ENCODE measurements at places on chromosomes 7 and 10.
A peak's percentile ranks its signal among the peaks of the same experiment; 100 is the strongest.

GRCh38 chr7:21355406-21355874, 72.4 kb upstream of the SP4 start:
- peak; percentile 89 for DNase-seq

DNA sequence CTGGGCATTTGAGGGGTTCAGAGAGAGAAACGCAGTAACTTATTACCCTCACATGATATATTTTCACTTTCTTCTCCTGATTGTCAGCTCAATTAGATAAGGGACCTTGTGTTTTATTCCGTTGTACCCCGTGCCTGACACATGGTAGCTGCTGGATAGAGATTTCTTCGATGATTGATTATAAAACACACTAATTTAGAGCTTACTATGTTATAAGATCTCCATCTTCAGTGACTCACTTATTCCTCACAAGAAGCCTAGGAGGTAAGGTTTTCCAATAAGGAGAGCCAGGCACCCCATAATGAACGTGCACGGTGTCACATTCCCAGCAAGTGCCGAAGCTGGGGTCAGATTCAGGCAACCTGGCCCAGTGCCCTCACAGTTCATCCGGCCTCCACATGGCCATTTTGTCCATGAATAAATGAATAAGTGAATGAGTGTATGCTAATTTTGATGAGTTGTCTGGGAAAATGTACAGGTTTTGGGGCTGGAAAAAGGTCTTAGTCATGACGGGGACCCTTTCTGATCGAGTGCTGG, 138.1 kb upstream of the CDCA7L start:
- DNase-seq = peak; percentile 37

- no peak for DNase-seq
These were observed 25.7 kb downstream of the NUB1 start for GRCh38 chr7:151367284-151367683.

DNA sequence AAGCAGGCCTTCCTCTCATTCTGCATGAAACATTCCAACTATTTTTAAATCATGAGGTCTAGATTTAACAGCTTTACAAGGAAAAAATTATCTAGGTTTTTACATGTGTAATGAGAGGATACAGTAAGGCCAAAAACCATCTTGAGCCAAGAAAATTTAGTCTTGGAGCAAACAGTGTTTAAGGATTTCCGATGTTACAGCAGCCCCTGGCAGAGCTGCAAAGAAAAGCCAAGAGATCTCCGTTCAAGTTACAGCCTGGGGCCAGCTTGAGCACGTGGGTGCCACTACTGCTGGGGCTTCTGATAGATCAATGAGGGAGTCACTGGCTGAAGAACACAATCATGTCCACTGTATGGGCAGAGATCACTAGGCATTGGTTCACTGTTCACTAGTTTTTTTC, 156.2 kb downstream of the EVX1 start:
- DNase-seq = no peak

GRCh38 chr7:16412274-16413254, 8.8 kb downstream of the CRPPA start:
- DNase-seq = no peak

GRCh38 chr7:12670743-12671520, 16.5 kb upstream of the ARL4A start:
- no peak for DNase-seq

GRCh38 chr7:2157473-2158279, 75.1 kb downstream of the MAD1L1 start:
- DNase-seq = no peak

GRCh38 chr10:124200011-124200410, 106.6 kb upstream of the CHST15 start:
- no peak for DNase-seq

DNA sequence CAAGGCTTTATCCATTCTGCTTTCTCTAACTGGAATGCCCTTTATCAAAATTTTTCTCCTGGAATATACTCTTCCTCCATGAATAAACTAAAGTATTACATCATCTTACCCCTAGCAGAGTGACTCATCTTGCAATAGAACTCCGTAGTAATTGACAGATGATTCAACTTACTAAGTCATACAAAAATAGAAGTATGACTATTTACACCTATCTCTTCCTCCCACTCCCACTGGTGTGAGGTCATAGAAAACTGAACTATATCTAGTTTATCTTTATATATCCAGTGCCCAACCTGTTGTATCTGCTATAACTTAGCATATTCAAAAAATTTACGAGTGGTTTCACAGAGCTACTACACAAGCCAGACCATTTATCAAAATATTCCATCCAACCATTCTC, 26.1 kb downstream of the ABCB1 start:
- DNase-seq = no peak

DNA sequence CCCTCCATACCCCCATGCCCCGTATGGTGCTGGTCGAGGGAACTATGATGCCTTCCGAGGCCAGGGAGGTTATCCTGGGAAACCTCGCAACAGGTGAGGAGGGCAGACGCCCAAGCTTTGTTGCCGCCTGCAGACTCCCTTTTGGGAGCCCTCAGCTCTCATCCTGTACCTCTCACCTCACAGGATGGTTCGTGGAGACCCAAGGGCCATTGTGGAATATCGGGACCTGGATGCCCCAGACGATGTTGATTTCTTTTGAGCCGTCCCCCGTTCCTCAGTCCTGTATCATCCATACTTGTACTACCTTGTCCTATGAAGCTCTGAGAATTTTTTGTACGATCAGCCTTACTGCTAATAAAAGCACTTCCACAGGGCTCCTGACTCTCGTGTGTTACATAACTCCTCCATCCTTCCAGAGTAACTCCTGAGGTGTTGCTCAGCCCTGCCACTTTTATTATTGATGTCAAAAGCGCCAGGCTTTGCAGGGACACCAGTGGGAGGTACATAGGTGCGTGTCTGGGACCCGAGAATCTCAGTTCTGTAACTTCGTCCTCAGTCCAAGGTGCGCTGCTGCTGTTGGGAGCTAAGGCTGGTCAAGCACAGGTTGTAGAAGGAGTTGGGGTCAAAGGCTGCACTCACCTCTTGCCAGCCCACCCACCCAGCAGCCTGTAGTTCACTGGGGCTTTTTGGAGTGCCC, 1.1 kb downstream of the UFSP1 start:
- peak; percentile 35 for DNase-seq

- peak; percentile 73 for DNase-seq
These were observed 124.5 kb downstream of the MYOF start for GRCh38 chr10:93357680-93358079.

DNA sequence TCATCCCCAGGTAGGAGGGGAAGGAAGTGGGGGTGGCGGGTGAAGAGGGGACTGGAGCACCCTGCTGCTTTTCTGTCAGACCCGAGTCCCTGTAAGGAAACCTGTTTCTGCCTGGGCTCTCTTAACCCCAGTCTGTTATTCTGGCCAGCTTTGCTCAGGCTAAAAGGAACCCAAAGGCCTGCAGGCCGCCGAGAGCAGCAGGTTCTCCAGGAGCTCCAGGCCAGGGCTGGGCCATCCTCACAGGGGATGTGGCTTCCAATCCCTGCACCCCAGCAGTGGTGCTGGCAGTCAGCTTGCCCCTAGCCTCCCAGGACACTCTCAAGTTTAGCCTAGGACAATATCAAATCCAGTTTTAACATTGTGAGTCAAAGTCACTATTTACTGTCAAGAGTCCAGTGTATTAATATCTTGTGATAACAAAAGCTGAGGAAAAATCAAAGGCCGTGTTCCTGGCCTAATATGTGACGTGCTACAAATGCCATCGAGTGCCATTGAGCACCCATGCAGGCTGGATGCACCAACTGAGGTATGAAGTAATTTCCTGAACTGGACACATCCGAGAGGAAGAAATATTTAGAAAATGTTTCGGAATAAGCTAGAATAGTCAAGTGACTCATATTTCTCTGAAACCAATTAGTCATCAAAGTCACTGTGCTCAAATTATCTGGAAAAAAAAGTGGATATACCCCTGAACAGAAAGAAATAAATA, 7.0 kb downstream of the PKD1L1 start:
- DNase-seq = no peak

DNA sequence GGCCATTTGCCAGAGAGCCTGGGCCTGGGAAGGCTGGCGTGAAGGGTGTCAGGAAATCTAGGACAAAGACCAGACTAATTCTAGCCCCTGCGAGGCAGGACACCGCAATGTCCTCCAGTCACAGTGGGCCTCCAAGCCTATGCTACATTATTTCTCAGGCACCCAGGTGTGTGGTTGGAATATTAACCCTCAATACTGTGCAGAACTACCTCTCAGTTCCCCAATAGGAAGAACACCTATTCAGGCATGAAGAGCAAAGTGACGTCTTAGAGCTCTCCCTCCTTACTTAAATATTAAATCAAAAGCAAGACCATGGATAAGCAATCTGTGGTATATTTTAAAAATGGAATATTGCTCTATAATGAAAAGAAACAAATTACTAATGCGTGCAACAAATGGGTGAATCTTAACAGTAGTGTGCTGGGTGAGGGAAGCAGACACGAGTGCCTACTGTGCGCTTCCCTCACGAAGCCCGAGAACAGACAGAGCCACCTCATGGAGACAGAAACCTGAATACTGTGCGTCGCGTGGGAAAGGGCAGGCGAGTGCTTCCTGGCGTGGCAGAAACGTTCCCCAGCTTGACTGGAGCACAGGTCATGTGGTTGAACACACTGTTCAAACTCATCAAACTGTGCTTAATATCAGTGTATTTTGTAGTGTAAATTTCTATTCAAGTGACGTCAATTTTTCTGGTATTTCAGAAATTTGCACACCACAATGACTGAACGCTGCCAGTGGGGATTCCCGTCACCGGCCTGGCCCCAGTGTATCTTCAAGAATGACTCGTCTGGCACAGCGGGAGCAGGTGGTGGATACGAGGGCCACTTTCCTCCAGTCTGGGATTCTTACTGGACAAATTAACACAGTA, 15.5 kb upstream of the PTPRN2 start:
- no peak for DNase-seq

- DNase-seq = no peak
These were observed 8.9 kb downstream of the GRID1 start for GRCh38 chr10:86357676-86358075.

GRCh38 chr10:5479481-5480161, 19.7 kb downstream of the CALML5 start:
- DNase-seq = peak; percentile 95

- DNase-seq = peak; percentile 38
These were observed 401 bp downstream of the LRRC27 start for GRCh38 chr10:132332433-132332754.

GRCh38 chr7:82071468-82071867, 301.6 kb upstream of the HGF start:
- no peak for DNase-seq

- peak; percentile 67 for DNase-seq
These were observed 101.0 kb upstream of the AGR3 start for GRCh38 chr7:16982640-16983350.

DNA sequence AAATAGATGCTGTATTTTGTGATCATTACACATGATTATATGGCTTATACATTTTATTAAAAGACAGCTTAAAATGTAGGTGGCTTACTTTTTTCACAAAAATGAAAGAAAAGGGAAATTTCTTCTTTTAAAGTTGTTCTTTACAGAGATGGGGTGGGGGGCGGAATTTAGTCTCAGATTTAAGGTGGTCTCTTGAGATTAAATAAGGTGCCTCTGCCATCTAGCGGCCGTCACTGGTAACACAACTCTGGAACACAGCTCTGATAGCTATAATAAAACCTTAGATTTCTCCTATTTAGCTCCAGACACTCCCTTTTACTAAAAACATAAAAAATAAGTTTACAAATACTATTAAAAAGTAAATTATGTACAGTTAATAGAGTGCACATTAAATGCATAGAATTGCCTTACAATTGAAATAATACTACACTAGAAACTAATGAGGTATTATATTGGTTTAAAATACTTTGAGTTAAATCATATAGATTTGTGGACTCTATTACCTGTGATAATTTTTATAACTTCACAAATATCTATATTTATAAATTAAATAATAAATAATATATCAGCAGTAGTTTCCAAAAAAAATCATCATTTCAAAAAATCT, 210.9 kb downstream of the DGKB start:
- DNase-seq = peak; percentile 58

DNA sequence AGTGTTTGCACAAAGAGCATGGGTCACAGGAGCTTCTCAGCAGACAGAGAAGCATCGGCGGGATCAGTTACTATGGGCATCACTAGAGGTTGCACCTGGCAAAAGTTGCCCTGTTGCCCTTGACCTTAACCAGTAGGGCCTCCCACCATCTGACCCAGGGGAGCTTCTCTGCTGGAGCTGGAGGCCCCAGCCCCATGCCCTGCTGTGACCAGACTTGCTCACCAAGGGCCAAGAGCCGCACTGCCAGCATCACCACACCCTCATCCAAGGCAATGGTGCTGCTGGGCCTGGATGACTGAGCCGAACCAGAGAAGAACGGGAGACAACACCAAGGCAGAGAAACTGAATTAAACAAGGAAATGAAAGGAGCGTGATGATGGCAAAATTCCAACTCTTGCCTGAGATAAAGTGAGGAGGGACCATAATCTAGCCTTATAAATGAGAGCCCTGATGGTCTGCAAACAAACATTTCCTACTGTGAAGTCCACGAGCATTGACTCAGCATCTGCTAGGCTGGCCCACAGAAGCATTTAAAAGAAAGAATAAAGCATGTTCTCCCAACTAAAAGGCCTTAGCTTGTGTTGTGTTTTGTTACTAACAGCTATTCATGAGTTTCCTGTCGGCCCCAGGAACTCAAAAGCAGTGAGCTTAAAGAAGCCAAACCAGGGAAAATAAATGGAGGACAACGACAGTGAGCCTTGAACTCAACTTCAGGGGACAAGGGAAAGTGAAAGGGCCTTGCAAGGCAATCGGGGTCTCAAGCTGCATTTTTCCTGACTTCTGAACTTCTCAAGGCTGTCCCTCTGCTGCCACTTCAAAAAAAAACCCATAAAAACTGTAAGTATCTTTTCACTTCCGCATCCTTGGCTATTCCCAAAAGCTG, 60.4 kb downstream of the AFAP1L2 start:
- peak; percentile 18 for DNase-seq

GRCh38 chr10:50544857-50545429, 78.8 kb downstream of the SGMS1 start:
- no peak for DNase-seq

DNA sequence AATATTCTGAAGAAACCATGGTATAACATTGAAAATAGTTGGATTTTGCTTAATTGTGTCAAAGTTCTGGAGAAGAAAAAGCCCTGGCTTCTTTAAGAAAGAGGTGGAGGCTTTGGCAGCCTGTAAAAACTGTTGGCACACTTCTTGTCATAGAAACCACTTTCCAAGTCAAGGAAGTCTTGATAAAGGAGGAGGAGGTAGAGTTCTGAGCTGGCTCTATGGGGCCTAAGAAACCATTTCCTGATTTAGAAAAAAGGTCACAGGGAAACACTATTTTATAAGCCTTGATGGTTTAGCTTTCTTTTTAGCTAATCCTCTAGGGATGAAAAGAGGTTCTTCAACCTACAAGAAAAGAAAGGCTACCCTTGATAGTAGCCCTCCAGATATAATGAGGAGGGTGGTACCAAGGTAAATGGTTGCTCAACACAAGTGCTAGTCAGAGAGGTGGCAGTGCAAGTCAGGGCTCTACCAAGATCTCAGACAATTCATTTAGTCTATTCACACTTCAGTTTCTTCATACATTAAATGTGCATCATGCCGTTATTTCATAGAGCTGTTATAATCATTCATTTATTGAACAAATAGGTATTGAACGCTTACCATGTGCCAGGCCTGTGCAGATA, 346.9 kb downstream of the RNLS start:
- peak; percentile 57 for DNase-seq

- DNase-seq = no peak
These were observed 138.0 kb downstream of the FAM53B start for GRCh38 chr10:124605856-124606812.

GRCh38 chr7:128351296-128352152, 7.8 kb upstream of the RBM28 start:
- DNase-seq = no peak

GRCh38 chr7:94908323-94909178, 1.2 kb downstream of the PPP1R9A start:
- DNase-seq = peak; percentile 9

Measured in hematopoietic multipotent progenitor cell treated with erythropoietin and hydrocortisone succinate and interleukin-3 and kit ligand, for 6 days (in vitro differentiated cells).